ENCODE measurements at places on chromosomes 6 and 20. TPM values are rescaled to one million over a fixed set of nuclear protein-coding genes. Genes with fewer than 3 reads are reported as not detected.

Gene STX11
- 22.8 TPM for total RNA-seq

GRCh38 chr6:166623318-166623717 lies 3.7 kb downstream of the RPS6KA2 start:
- DNase-seq = no peak

- DNase-seq = peak; percentile 4
Observed at GRCh38 chr20:59145924-59146779, 17.5 kb upstream of the ZNF831 start.

Gene TNFRSF6B
- total RNA-seq = 2.8 TPM

DNA sequence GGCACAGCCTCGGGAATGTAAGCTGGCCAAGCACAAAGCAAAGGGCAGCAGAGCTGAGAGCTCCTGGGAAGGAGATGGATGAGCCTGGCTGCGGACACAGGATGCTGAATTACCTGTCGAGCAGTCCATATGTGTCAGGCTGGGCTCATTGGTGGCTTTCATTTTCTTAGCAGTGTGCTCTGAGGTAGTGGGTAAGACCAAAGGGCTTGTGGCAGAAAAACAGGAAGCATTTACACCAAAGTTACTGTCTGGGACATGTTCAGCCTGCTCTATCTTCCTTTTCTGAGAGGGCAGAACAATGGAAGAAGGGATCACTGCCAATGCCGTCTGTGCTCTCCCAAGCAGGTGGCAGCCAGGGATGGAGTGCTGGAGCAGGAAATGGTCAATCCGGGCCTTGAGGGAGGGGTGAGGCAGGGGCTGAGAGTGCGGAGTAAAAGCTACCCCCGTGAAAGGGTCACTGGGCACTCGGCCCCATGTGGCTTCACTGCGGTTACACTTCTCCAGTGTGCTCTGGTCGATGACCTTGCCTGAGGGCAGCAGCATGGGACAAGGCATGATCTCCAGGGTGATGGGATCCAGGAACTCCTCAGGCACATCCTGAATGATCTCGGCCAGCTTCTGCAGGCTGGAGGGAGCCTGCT lies 36.9 kb upstream of the AVP start:
- no peak for DNase-seq

GRCh38 chr6:44422531-44422930 lies 35.0 kb downstream of the CDC5L start:
- no peak for DNase-seq

DNA sequence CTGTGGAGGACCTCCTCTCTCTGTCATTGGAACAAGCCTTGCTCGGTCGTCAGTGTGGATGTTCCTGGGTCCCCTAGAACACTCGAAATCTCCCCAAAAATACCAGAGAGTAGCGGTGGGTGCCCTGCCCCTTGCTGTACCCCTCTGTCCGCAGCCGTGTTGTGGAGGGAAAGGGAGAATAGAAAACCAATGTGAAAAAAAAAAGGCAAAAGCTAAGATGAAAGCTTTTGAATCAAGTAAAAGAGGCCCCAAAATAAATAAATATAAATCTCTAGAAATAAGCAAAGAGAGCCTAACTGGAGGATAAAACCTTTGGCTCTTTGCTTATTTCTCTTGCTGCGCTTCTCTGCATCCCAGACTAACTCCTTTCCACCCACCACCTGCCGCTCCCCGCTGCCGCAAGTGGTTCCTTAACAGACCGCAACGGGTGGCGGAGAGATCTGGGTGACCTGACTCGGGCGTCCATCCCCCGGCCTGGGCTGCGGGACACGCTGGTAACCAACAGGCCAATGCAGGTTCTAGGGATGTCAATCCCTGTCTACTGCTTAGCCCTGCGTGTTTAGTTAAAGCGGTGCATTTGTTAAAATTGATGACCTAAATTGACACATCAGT lies 110.0 kb downstream of the GPX5 start:
- DNase-seq = no peak

- DNase-seq = no peak
Observed at GRCh38 chr6:168500519-168500918, 59.5 kb downstream of the SMOC2 start.

Gene BEND3
- total RNA-seq = 2.5 TPM
